ENCODE measurements at places on chromosomes 1 and 21.

DNA sequence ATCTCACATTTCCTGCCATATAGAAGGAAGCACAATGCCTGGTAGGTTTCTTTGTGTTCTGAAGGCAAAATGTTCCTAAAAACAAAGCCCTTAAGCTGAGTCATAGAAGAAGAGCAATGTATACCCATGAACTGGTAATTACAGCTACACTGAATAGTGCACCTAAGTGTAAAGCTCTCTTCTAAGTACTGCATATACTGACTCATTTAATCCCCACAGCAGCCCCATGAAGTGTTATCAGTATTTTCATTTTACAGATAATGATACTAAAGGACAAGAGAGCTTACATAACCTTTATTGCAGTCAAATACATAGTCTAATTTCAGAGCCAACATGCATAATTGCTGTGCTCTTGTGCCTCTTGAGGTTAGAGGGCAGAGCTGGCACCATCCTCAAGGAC, 239.9 kb downstream of the DPYD start:
- no peak for DNase-seq

DNA sequence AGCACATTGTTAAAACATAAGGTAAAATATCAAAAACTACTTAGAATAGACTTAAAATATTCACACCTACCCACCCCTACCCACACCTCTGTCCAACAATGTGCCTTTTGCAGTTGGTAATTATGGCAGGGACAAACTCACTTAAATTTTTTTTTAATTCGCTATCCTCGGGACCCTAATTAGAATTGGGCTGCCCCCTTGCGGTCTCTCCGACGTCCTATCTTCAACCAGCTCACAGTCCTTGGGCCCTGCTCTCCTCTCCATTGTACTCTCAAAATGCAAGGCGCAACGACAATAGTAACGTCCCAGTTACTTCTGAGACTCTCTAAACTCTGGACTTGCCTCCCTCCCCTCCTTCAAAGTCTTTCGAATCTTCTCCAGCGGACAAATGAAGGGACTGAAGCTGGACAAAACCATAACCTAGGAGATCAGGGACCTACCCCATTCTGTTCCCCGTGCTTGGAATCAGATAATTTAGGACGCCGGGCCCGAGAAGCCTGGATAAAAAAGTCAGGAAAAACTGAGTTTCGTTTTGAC, 1.1 kb upstream of the CIART start:
- peak; percentile 65 for DNase-seq

GRCh38 chr1:57784356-57784755, 360.5 kb upstream of the DAB1 start:
- no peak for DNase-seq

DNA sequence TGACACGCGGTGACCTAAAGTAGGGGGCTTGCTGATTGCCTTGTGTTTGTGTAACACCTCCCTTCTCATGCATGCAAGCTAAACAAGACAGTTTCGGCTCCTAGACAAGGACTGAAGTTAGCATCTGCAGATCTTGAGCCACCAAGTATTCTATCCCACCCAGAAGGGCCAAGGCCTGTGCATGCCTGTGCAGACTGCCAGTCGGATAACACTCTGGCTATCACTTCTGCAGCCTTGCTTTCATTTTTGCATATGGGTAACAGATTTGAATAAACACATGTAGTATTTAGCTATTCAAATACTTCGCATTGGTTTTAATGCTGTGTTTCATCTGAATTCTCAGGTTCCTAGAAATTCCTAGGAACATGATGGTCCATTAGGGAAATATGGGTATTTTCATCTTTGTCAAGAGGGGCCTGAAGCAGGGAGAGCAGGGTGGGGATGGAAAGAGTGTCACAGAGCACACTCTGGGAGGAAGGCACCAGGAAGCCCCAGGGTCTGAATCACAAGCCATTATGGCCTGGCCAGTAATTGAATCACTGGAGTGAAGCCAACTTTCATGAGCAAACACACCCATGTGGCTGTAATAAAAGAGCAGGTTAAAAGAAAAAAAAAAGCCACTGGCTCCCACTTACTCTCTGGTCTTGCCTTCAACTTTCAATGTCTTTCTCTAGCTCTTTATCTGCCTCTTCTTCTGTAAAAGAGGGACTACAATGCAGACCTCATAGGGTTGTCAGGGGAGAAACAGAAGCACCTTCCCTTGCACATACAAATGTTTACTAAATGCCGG, 28.3 kb downstream of the GADD45A start:
- no peak for DNase-seq

DNA sequence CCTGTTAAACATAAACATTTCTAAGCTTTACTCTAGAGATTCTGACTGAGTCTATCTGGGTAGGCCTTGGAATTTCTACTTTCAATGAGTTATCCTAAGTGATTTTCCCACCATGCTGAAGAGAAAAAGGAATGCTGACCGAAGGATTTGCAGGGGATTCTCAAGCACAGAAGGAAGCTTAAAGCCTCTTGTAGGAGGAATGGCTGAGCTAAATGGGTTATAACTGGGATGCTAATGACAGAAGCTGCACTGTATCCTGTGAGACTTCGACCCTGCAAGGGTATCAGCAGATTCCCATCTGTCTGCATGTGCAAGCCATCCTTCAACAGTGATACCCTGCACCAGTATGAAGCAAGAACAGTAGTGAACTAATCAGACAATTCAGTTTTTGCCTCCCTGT, 35.4 kb downstream of the SLC35D1 start:
- no peak for DNase-seq

DNA sequence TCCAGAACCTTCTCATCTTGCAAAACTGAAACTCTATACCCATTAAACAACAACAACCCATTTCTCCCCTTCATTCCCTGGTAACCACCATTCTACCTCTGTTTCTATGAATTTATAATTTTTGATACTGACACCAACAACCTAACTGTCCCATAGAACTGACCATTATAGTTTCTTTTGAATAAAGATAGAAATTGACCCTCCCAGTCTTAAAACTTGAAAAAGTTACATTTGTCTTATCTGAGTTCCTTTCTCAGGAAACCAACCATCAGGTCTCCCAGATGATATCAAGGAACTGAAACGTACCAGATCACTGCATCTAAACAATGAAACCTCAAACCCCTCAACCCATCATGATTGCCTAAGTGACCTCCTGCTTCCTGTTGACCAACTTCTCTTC, 27.1 kb downstream of the RNF115 start:
- DNase-seq, result no peak
